ENCODE measurements at places on chromosomes 2 and 18.

DNA sequence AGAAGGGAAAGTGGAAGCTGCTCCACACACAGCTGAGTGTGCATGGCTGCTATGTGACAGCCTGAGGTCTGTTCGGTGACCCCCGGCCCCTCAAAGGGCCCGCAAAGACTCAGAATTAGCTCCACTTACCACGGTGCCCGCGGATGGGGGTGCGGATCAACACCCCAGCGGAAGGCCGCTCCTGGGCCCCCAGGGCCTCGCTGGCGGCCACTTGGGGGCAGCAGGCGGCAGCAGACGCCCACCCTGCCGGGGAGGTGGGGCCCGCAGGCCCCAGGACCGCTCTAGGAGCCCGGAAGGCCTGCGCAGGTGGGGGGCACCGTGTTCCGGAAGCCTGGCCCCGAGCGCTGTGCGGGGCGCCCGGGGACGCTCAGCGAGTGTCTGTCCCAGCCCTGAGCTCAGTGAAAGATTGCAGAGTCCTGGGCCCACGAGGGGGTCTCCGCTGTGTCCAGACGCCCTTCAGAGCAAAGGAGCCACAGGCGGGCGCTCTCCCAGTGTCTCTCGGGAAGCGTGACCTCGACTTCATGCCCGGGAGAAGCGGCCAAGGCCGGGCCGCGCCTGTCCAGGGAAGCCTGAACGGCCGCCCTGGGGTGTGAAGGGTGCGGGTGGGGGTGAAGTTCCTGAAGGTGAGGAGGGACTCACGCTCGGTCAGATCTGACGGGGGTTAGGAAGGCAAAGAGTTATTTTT is 118.7 kb downstream of the VAPA start:
- DNase-seq = peak; percentile 60

- no peak for DNase-seq
These were observed 172.2 kb downstream of the ASB1 start for GRCh38 chr2:238598802-238599530.

DNA sequence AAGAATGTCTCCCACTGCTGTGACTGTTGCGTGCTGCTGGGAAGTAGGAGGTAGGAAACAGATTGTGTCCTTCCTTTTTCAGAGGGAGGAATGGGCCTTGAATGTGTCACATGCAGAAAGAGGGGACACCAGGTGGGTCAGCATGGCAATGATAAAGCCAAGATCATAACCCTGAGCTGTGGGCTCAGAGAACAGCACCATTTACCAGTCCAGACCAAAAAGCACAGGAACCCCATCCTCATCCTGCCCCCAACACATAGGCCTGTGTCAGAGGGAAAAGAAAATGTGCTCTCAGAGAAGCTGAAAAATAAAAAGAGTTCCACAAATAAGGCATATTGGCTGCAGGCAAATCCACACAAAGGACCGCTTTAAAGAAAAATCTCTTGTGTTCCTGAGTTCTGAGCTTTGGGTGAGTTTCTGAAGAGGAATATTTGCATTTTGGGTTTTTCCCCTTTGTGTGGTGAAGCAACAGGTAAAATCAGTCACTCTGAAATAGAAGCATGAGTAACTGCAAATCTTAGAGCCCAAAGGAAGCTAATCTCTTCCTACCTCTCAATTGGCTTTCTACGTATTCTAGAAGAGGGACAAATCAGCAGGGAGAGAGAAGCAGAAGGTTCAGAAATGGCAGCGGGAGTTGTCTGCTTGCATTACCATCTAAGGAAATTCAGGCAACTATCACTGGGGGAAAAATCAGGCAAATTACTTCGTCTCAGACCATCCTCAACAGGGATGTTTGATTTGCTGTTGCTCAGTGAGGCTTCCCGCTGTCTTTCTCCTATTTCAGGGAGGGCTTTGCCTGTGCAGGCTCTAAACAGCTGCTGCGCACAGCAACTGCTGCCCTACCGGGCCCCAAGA is 106.8 kb downstream of the BCL11A start:
- no peak for DNase-seq

GRCh38 chr18:79583426-79583825 is 96.2 kb upstream of the CTDP1 start:
- no peak for DNase-seq

DNA sequence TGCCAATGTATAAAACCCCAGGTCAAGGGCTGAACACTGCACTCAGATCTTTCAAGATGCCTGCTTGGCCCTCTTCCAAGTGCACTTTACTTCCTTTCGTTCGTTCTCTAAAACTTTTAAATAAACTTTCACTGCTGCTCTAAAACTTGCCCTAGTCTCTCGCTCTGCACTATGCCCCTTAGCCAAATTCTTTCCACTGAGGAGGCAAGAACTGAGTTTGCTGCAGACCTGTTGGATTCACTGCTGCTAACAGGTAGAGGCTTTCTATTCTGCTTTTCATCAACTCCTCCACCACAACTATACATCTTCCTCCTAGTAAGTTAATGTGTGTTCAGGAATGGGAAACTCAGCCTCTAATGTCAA is 467.9 kb downstream of the MBD2 start:
- no peak for DNase-seq

DNA sequence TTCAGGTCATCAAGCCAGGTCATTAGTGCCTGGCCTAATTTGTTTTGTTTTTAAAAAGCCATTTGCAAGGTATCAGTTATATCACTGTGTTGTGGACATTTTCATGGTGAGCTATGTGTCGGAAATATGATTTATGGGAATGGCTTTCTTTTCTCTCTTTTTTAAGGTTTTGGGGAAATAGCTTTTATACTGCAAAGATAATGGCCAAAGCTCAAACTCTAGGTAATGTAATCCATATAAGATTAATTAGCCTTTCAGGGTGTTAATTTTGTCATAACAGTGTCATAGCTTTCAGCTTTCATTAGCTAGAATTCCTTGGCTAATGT is 45.8 kb downstream of the PCBP1 start:
- DNase-seq = no peak

DNA sequence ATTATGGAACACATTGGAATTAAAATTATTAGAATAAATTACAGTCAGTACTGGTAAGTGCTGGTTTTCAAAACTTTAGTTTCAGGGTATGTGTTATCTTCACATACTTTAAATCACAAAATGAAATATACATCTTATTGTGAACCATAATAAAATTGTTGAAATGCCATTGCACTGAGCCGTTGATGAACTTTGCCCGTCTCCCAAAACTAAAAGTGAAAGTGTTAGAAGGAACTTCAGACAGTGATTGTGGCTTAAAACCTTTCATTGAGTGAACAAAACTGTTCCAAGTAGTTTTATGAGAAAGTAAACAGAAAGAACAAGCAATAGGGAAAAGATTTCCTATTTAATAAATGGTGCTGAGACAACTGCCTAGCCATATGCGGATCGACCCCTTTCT is 811.6 kb downstream of the PLCL1 start:
- DNase-seq = no peak

Data from CD4-positive, alpha-beta T cell treated with Interleukin-1 beta for 1 hour (primary cell).